ENCODE measurements at places on chromosomes 7 and 10.

GRCh38 chr10:36003031-36003600, 361.0 kb upstream of the FZD8 start:
- DNase-seq: no peak

- no peak for DNase-seq
Measured at GRCh38 chr7:81355911-81356310, 413.9 kb downstream of the HGF start.

DNA sequence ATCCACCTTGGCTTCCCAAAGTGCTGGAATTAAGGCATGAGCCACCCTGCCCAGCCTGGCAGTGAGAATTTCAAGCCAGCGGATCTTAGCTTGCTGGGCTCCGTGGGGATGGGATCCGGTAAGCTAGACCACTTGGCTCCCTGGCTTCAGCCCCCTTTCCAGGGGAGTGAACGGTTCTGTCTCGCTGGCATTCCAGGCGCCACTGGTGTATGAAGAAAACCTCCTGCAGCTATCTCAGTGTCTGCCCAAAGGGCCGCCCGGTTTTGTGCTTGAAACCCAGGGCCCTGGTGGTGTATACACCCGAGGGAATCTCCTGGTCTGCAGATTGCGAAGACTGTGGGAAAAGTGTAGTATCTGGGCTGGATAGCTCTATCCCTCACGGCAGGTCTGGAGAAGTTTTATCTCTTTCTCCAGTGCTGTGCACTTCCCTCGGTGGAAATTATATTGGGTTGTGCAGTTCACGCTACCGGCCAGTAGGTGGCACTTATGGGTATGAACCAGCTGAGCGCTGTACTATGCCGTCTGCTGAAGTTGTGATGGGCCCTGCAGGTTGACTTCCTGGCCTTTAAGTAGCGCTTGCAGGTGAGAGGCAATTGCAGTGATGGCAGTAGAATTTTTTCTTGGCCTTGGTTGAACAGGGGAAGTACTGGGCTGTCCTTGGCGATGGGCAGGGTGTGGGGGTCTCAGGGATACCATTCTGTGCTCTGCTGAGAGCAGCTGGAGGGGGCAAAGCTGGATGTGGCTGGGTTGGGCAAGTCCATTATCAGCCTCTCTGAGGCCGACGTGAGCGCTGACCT, 138.0 kb upstream of the MTPN start:
- DNase-seq: no peak

DNA sequence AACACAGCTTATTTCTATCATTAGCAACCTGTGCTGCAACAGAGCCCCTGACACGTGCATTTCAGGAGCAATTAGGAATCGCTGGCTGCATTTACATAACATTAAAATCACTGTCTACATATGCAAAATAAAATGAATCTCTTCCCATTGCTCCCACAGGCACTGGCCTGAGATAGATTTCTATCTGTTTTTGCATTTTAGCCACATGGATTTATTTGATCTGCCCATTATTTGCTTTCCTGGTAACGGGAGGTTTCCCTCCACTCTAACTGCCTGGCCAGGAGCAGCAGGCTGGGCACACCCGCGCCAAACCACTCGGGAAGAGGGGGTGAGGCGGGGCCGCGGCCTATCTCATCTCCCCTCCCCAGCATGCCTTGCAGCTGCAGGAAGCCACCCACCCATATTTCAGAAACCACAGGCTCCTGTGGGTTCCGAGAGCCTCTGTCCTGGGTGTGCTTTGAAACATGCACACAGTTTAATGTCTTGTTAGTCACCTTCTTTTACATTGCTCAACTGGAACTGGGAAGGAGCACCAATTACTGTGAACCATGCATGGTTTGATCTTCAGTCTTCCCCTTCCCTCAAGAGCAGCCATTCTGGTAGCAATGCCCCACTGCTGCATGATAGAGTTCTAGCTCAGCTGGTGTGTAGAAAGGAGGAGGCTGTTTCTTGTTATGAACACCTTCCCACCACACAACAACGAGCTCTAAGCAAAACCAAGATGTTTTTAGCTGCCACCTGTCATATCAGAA, 37.7 kb upstream of the IKZF1 start:
- no peak for DNase-seq

GRCh38 chr10:76195654-76196390, 764.4 kb downstream of the LRMDA start:
- no peak for DNase-seq

DNA sequence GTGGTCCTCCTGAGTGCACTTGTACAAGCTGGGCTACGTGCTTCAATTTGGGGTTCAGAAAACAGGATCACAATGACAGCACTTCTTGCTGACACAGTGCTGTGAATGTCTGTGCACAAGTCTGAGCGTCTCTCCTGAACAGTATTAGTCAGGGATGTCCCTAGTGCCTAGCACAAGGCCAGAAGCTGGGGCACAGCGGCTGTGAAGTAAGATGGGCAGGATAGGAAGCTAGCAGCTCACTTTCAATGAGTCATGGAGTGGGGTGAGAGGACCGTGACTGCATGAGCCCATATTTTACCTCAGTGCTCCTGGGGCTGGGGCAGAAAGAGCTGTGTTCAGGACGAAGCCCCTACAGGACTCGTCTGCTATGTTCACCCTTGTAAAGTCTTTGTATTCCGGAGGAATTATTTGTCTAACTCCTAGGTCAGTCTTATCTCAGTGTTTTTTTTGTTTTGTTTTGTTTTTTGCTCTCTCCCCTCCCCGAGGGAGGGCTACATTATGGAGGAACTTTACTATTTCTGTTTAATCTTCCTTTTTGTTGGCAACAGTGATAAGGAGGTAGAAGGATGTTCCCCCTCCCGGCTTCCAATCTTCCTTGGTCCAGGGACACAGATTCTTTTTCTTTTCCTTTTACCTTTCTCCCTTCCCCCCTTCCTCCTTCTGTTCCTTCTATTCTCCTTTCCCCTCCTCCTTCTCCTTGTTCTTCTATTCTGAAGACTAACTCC, 2.8 kb upstream of the LRMDA start:
- DNase-seq: peak; percentile 65

- DNase-seq: no peak
Measured at GRCh38 chr10:13092291-13093102, 7.5 kb upstream of the OPTN start.

DNA sequence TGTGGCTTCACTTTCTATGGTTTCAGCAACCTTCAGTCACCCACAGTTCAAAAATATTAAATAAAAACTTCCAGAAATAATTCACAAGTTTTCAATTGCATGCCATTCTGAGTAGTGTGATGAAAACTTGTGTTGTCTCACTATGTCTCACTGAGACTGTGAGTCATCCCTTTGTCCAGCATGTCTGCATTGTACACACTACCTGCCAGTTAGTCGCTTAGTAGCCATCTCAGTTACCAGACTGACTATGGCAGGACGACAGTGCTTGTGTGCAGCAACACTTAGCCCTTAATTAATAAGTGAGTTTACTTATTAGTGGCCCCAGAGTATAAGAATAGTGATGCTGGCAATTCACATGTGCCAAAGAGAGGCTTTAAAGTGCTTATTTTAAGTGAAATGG, 22.5 kb downstream of the CCDC186 start:
- peak; percentile 91 for DNase-seq

DNA sequence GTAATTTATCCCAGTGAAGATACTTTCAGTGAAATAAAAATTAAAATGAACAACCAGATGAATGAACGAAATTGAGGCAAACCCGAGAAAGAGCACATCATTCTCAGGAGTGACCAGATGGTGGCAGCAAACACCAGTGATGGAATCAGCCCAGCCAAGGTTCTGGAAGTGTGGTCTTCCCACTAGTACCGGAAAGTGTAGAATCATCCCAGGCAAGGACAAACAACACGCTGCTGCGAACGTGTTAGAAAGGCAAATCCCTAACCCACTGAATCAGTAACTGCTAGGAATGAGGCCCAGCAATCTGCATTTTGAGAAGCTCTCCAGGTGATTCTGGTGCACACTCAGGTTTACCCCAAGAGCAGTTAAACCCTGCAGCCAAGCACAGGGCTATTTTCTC, 15.5 kb upstream of the SLC18A3 start:
- peak; percentile 49 for DNase-seq

- peak; percentile 85 for DNase-seq
Measured at GRCh38 chr7:117771756-117772155, 101.5 kb downstream of the CTTNBP2 start.

GRCh38 chr10:94104316-94105000, 110.7 kb downstream of the PLCE1 start:
- peak; percentile 6 for DNase-seq

DNA sequence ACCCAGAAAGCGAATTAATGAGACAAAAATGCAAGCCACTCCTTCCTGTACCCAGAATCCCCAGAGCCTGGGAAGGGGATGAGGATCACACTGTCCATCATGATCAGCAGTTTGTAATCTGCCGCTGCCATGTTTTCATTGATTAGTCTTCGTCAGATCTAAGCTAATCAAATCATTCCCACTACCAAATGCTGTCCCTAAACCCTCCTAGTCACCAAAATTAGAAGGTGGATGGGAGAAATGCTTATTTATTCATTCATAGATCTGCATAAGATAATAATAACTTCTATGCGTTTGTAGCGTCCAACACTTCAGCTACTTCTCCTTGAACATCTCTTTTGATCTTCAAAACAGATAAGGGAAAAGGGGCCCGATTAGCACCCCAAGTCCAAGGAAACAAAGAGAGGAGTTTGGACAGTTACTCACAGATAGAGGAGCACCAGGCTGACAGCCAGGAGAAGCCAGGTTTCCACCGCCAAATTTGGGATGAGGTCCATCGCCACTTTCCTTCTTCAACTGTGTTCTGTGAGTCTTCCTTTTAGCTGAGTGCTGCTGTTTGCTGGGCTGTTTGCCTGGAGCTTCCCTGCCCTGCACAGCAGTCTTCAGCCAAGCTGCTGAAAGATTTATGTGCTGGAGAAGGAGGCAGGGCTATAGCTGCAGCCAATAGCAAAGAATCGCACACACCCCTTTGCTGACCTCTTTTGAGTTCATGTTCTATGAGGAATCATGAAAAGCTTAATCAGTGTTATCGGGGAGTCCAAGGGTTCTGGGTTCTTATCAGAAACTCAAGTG, at the start of gene CYP3A5:
TSS of gene CYP3A5 (minus strand) at position 597 of the 792 bp plus-strand sequence. CDS start at position 497, 100 bp downstream.
- DNase-seq: peak; percentile 56

DNA sequence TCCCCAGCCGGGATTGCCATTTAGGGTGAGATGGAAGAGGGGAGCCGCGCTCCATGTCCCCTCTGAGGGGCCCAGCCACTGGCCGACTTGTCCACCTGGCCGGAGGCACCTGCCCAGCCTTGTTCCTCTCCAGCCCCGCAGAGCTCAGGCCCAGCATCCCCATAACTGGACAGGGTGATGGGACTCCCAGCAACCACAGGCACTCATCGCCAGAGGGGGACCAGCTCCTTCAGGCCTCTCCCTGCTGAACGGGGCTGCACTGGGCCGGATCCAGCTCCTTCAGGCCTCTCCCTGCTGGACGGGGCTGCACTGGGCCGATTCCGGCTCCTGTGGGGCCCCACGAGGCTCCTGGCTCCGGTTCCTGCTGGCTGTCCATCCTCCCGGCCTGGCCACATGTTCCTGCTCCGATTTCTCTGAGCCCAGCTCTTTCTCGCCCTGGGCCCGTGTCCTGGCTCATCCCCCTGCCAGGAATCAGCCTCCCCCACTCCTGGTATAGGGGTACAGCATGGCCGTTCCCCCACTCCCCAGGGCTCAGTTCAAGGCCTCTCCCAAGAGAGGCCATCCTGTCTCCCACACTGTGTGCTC, 56.1 kb upstream of the ADGRA1 start:
- DNase-seq: no peak

DNA sequence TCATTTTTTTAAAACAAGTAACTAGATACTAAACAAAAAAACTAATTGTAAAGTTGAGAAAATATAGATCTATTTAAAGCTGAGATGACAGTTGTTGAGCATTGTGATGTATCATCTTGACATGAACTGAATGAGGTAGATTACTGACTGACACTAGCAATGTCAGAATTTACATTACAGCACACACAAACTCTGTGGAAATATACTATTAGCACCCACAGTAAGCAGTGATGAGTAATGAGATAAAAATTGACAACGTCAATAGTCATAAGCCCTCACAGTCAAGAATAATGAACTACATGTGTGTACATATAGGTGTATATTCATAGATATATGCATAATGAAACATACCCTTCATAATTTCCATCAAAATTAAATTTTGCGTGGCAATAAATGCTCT, 368.4 kb downstream of the TFEC start:
- peak; percentile 1 for DNase-seq
